Prostate gland (tissue), 2 donors: ENCODE measurements at places on chromosomes 2 and 18.

- peak; percentile 4 for DNase-seq
Measured at GRCh38 chr2:35428548-35428947, 927.0 kb upstream of the CRIM1 start.

DNA sequence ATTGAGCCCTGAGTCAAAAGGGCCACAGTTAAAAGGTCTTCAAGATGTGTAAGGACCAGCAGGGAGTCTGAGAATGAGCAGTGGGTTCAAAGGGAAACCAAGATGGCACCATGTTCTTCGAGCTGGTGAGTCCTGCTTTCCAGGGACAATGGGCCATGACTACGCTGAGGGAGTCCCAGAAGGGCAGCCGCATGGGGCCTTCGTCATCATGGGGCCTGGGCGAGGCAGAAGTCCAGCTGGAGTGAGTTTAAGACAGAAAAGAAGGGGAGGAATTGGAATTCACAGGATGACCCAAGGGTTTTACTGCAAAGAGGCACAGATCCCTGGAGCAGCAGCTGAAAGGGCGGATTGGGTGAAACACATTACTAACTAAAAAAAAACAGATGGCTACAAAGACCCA lies 340.8 kb upstream of the MYT1L start:
- no peak for DNase-seq

- DNase-seq, result no peak
Measured at GRCh38 chr2:111686994-111687393, 197.0 kb downstream of the ANAPC1 start.

DNA sequence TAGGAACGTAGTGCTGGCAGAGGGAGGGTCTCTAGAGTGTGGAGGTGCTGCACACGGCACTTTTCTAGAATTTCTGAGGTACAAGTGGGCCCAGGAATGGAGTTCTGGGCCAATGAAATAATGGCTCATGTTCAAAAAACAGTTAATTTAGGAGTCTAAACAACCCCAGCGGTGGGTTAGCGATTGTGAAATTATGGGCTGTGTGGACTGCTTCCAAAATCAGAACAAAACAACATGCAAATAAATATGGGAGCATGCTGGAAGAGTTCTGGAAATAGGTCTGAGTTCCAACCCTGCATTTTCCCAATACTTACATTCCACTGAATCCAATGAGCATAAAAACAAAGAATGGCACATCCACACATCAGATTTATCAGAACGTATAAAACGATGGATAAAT lies 317.6 kb downstream of the AFF3 start:
- DNase-seq, result no peak

- no peak for DNase-seq
Measured at GRCh38 chr2:238476258-238476657, 49.5 kb downstream of the ASB1 start.

GRCh38 chr2:40329739-40330030 lies 122.2 kb downstream of the SLC8A1 start:
- no peak for DNase-seq
